Stimulated activated CD8-positive, alpha-beta memory T cell treated with anti-CD3 and anti-CD28 coated beads, Interleukin-7, amount 100 ng/mL, for 48 hours (primary cell): ENCODE measurements at places on chromosomes 4 and X.

DNA sequence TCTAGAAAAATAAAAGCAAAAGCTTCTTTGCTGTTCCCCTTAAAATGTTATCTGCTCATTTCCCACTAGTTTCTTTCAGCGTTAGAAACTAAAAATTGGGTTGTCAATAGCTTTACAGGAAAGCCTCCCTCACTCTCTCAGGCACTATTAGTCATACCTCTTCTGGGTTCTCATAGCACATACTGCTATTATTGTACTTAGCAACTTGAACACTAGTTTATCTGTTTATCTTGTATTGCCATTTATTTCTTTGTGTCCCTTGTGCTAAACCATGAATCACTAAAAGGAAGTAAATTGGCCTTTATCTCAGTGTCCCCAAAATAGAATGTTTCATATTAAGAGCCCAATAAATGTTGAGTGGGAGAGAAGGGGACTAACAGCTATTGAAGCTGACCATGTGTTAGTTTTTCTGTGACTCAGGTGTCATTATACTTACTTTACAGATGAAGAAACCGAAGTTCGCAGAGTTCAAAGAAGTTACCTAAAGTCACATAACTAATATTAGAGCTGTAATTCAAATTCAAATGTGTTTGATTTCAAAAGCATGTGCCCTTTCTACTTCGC is 124.8 kb upstream of the CITED1 start:
- DNase-seq, result no peak

DNA sequence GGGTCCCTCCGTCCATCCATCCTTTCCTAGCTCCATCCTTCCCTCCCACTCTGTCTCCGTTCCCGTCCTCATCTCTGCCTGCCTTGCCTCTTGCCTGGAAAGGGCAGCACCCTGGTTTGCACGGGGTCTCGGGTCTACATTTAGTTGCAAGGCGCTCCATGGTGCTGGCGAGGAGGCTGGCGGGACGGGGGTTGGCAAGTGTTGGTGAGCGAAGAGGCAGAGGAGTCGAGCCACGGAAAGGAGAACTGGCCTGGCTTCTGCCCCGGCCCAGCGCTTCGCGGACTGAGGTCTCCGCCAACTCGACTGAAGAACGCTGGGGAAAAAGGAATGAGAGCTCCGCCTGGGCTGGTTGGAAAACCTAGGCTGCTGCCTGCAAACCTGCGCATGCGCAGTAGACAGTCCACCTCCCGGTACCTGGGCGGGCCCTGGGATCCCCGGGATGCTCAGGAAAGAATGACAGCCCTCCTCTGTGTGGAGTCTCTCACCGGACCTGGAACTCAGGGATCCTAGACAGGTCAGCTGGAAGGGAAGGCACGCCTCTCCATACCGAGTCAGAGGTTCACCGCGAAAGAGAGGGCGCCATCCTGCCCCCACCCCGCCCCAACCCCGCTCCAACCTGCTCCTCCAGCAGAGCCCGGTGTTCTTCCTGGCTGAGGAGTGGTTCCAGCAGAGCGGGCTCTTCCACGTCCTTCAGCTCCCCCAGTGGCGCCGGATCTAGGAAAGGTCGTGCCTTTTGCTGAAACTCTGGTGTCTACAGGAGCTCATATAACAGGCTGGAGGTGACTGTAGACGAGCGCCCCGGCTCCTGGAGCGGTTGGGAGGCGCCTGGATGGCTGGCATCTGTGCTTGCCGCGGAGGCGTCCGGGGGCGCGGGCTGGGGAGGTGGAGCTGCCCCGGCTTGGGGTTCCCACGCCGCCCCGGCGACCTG is 6.0 kb downstream of the FRG2 start:
- DNase-seq, result no peak

DNA sequence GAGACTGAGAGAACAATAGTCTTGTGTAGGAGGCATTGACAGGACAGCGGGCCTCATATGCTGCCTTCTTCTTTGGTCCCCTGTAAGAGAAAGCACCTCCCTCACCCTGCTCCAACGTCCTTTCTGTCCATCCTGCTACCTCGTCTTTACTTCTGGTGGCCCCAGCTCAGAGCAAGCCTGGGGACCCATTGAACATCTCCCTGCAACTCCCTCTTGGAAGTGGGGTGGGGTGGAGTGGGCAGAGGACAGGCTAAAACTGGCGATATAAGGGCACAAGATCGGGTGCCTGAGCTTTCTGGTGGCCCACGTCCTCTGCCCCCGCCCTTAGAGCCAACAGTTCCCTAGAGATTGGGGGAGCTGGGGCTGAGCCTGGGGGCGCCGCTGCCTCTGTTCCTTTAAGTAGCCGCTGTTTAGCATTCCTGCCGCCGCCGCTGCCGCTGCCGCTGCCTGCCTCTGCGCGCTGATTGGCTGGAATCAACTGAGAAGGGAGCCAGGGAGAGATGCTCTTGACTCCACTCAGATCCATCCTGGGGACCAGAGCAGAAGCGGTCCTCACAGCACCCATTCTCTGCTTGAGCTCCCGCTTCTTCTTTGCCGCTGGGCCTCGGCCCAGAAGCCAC is at the start of gene DLG3:
Gene DLG3, plus strand, starts transcription at position 510 of the 620 bp plus-strand sequence. CDS start 367 bp downstream, outside the sequence.
- no peak for DNase-seq

DNA sequence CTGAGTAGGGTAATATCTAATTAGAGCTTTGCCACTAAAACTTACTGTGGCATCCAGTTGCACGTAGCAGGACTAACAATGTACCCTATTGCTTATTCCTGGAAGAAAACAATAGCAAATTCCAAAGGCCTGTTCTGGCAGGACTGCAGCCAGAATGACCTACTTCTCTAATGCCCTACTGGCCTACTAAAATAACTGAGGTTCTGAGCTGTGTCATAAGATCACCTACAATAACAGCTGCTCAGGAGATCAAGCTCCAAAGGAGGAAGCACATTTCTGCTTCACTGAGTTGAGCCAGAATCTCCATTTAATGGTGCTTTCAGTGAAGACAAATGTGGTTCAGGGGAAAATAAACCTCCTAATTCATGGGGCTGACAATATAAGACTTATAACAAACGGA is 42.2 kb upstream of the CXCL8 start:
- DNase-seq, result no peak

DNA sequence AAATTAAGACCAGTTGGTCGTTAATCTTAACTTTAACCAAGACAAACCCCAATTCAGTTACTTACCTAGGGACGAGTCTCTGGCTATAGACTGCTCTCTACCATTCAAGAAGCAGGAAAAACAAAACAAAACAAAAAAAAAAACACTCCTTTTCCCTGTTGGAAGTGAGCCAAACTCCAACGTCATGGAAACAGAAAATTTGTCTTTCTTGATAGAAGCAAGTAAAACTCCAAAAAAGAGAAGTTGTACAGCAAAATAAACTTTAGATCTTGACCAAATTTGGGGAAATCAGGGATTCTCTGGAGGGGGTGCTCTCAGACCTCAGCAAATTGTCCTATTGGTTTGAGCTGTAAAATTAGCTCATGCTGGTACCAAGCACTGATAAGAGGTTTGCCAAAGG is 3.7 kb downstream of the CNGA1 start:
- DNase-seq, result no peak

GRCh38 chr4:8227771-8228318 is 28.8 kb downstream of the SH3TC1 start:
- DNase-seq, result no peak

- DNase-seq, result no peak
These were observed 27.1 kb upstream of the NSUN7 start for GRCh38 chr4:40722576-40723161.

DNA sequence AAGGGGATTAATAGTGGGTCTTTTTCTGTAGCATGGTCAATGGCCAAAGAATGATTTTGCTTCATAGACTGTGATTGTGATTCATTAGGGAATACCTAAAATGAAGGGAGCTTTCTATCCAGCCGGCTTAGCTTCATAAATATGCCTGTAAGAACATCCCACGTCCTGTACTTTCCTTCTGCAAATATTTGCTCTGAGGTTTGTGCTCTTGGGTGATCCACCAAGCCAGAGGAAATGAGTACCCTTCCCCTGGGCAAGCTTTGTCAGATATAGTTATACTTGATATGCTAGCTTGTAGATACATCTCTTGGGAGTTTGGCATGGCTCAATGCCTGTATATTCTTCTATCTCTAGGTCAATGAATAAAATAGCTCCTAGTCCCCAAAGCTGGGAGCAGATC is 28.2 kb upstream of the SPARCL1 start:
- DNase-seq, result no peak

GRCh38 chrX:17679261-17679660 is 58.0 kb upstream of the SCML1 start:
- DNase-seq, result no peak

- DNase-seq, result no peak
These were observed 456.3 kb downstream of the PDGFC start for GRCh38 chr4:156515295-156515694.

- DNase-seq, result no peak
These were observed 836.0 kb downstream of the PDHA2 start for GRCh38 chr4:96675896-96676295.
